ENCODE measurements at places on chromosomes 6 and 20.

DNA sequence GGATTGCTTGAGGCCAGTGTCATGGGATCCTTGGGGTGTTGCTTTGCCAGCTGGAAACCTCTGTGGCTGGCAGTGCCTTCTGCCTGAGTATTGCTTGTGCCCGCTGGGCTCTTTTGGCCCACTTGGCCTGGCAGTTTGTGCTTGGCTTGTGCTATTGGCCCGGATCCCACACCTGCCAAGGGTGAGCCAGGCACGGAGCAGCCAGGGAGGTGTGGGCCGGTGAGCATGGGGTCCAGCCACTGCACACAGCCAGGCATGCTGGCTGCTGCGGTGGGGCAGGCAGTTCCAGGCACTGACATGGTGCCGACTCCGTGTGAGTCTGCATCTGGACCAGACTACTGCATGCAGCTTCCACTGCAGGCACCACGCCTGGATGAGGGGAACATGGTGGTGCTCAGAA lies 62.5 kb upstream of the SYNCRIP start:
- no peak for DNase-seq

DNA sequence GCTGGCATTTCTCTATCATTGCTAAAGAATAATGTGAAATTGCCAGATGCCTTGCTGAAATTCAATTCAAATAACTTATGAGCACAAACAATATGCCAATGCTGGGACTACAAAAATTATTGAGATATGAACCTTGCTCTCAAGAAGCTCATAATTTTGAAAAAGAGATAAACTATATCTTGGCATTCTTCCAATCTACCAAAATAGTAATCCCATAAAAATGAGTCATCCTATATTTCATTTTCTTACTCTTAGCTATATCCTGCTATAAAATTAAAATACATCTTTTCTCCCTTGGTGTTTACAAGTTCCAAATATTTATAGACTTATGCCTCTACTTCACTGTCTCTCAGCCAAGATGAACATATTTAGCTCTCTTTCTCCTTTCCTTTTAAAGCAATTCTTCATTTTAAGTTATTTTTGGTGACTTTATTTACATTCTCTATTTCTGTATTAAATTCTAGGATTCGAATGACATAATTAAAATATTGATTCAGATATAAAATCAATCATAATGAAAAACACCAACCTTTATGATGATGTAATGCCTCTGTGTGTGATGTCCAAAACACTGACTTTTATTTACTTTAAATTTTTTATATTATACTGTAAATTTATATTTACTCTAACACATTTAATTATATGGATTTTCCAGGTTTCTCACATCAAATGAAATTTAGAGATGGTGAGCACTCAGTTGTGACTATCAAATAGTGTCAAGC lies 152.6 kb downstream of the CDK19 start:
- no peak for DNase-seq

DNA sequence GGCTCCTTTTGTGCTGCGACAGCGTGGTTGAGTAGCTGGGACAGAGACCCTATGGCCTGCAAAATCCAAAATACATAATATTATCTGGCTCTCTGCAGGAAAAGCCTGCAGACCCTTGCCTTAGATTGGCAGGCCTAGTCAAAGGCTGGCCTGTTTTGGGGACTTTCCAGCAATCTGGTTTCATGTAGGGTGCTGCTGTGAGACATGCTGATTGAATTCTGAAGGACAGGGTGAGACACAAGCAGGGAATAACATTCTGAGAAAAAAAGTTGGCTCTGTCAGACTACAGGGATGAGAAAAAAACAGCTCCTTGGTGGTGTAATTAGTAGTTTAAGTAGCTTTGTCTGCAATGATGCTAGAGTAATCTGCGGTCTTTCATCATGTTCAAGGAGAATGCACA lies 402.7 kb upstream of the AGPAT4 start:
- no peak for DNase-seq

DNA sequence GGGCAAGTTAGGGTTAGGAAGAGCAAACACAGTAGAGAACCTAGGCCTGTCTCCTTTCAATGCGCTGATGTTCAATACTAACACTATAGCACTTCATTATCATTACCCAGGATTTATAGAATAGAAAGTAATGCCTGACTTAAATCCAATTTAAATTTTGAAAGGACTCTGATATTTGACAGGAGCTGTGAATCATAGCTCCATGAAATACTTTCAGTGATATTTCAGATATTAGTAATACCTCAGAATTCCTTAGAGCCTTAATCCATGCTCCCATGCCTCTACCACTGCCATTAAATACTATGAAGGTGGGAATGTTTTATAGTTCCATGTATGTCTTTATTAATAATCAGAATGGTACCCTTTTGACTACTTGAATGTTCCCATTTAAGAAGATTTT lies 530.2 kb downstream of the BCKDHB start:
- no peak for DNase-seq

DNA sequence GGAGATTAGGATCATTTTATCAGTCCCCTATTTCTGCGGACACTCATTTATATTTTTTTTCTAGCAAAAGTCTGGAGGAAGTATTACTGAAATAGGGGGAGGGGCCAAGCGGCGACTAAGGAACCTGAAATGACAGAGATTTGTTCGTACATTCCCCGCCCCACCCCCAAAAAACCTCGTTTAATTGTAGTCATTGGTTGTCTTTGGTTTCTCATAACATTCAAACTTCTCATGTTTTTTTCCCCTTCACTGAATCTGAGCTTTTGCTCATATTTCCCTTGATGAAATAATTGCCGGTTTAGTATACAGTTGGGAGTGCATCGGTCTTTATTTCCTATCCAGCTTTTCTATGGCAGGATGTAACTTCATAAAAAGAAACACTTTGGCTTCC lies 768 bp upstream of the FYN start:
- no peak for DNase-seq

GRCh38 chr20:9149087-9149486 lies 80.2 kb downstream of the PLCB4 start:
- DNase-seq, result no peak

GRCh38 chr20:9637889-9638288 lies 123.5 kb downstream of the LAMP5 start:
- no peak for DNase-seq

DNA sequence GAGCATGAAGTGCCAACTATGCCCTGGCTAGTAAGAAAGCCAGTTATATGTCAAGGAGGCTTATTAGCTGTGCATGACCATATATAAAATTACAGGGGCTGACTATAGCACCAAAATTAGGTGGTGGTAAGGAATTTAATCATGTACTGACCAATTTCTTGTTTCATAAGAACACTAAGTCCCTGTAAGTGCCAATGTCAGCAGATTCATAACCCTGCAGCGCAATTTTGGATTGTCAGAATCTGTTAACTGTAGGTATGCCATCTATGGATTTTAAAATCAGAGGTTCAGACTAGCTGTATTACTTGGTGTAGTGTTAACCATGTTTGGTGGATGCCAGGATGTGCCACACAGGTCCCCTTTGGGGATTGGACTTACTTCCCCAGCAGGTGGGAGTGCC lies 182.1 kb downstream of the ADAT2 start:
- DNase-seq, result no peak

- no peak for DNase-seq
Observed at GRCh38 chr6:7732228-7732627, 6.3 kb downstream of the BMP6 start.

GRCh38 chr20:59749301-59749700 lies 145.0 kb downstream of the PHACTR3 start:
- no peak for DNase-seq

- no peak for DNase-seq
Observed at GRCh38 chr20:6635034-6635736, 132.3 kb upstream of the BMP2 start.

GRCh38 chr6:63615590-63615989 lies 20.0 kb upstream of the PHF3 start:
- DNase-seq, result no peak

DNA sequence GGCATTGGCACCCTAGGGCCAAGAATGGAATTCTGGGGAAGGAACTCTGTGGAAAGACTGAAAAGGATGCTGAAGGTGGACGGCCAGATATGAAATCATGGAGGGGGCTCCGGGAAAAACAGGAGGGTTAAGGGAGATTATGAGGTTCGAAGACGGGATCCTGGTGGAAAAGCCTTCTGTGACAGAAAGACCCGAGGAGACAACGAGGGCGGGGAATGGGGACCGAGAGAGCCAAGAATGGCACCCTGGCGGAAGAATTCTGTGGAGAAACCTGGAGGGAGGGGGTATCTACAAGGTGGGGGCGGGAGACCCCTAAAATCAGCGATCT lies 426 bp downstream of the TRMT6 start:
- no peak for DNase-seq

GRCh38 chr6:43979525-43979924 lies 147.7 kb downstream of the MRPL14 start:
- DNase-seq, result no peak

DNA sequence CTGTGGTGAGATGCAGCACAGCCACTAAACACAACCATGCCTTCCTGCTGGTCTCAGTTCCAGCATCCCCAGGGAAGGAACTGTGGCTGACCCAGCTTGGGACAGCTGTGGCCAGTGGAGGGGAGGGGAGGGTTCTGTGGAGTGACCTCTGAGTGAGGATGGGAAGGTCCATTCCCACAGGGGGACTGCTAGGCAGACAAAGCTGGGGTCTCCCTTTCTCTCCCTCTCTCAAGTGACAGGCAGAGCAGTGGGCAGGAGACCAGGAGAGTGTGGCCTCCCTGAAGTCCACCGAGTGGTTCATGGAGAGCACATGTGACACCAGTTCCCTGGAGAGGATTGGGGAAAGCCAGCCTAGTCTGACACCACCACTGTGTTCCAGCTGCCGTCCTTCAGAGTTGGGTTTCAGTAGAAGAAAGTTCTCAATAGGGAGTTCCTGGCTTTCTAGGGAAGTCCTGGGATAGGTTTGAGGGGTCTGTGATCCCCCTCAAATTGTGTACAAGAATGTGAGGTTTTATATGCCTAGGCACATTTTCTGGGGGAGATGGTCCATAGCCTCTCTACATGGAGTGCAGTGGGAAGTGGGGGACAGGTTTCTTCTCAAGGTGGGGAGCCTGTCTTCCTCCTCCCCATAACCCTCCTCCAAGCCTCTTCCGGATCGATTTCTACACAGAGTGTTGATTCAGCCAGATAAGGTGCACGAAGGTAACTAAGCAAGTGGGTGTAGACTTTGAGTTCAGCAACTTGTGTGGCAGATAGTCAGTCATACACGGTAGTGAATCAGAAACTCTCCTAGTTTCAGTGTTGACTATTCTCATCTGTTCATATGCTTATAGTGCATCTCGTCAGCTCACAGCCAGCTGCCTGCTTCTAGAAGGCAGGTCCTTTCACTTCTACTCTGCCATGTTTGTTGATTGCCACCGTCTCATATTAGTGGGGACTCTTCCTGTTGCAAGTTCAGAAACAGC lies 18.9 kb downstream of the MANBAL start:
- DNase-seq, result peak; percentile 82

DNA sequence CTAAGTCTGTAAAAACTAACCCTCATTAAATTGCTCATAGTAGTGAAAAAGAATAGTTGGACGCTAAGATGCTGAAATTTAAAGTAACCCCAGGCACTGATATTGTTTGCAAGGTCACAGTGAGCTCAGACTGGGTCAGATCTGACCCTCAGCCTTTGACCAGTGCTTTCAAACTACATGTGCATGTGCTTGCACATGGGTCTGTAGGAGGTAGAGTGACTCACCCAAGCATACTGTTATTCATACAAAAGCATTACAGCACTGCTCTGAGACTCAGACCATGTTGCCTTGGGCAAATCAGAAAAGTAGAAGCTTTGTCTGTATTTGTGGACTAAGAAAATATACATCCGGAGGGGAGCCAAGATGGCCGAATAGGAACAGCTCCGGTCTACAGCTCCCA lies 326.4 kb upstream of the MARCKS start:
- DNase-seq, result no peak

DNA sequence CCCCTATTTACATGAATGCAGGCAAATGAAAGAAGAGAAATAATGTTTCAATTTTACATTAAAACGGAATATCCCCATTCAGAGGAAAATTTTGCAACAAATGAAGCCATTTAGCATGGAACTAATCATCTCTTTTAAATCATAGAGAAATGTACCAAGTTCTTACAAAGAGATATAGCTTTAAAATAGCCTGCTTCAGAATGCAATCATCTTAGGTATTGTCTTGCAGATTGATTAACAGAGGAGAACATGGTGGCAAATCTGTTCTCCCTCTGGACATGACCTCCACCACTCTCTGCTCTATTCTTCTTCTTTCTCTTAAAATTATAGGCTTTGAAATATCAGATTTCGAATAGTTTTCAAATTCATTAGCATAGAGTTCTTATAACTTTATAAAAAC lies 155.7 kb upstream of the DTNBP1 start:
- DNase-seq, result no peak

DNA sequence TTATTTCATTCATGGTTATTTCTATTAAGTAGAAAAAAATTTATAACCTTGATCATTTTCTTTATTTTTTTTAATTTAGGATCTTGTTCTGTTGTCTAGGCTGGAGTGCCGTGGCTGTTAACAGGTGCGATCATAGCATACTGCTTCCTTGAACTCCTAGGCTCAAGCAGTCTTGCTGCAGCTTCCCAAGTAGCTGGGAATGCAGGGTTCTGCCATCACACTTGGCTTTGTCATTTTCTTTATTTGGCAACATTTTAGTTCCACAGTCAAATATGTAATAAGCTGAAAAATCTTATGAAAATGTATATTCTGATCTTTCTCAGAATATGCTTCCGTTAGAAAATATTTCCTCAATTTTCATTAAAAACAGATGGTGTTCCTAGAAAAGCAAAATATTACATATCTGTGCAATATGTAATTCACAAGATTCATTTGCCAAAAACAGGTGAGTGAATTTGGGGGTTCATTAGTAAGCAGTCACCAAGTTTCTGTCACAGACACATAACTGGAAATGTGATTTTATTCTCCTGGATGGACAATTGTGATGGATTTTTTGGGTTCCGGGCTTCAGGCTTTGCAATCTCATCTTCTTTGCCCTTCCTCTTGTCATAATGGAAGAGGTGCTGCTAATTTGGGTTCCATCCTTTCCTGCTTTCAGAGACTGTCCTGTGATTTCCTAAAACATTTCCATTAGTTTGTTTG lies 21.5 kb downstream of the AMD1 start:
- no peak for DNase-seq

DNA sequence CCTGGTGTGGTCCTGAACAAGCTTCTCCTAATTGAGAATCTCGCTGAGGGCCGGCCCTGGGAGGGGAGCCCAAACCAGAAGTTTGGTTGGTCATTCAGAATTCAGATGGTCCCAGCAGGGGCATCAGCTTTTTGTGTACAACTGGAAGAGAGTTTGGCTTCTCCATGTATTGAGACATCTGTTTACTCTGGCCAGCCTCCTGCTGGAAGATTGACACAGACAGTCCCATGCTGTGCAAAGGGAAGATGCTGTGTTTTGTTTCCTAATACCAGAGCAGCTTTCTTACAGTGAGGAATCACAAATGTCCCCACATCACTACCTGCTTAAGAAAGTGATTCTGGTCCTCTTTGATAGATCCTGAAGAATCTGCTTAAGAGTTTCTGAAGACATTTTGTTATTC lies 97.8 kb downstream of the PLEKHG1 start:
- DNase-seq, result no peak

- peak; percentile 18 for DNase-seq
Observed at GRCh38 chr6:104771258-104771832, 88.4 kb downstream of the HACE1 start.
